ENCODE measurements at places on chromosomes 2 and 18.

DNA sequence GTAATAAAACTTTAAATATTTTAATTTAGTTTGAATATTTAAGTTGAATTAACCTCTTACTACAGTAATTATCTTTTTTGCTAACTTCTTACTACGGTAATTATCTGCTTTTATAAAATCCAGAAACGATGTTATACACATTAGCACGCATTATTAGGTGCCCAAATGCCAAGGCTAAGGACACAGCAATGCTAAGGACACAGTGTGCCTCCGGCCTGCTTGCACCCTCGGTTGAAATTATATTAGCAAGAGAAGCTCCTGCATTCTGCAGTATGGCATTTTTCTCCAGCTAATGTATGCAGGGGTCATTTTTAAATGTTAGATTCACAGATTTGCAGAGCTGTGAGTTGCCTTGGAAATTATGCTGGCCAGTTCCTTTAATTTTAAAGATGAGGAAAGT, 220.0 kb downstream of the NEDD4L start:
- DNase-seq: no peak

GRCh38 chr2:168626096-168626495, 170.0 kb downstream of the CERS6 start:
- DNase-seq: no peak

DNA sequence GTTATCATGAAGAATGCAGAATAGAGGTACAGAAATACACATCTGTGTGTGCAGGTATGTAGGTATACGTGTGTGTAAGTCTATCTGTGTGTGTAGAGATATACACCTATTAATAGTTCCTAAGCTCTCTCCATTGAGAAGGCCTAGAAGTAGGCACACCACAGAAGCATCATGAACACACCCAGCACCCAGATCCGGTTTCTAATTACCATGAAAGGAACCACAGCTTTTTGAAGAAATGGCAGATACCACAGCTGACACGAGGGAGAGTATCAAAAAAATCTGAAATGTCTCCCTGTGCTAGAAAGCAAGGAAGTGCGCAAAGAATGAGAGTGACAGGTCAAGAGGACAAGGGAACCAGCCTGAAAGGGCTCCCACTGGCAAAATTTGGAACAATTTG, 27.7 kb upstream of the AP1S3 start:
- no peak for DNase-seq

- DNase-seq: no peak
Observed at GRCh38 chr2:157504623-157505022, 60.7 kb upstream of the CYTIP start.

- DNase-seq: no peak
Observed at GRCh38 chr2:43490252-43490786, 105.5 kb downstream of the THADA start.

DNA sequence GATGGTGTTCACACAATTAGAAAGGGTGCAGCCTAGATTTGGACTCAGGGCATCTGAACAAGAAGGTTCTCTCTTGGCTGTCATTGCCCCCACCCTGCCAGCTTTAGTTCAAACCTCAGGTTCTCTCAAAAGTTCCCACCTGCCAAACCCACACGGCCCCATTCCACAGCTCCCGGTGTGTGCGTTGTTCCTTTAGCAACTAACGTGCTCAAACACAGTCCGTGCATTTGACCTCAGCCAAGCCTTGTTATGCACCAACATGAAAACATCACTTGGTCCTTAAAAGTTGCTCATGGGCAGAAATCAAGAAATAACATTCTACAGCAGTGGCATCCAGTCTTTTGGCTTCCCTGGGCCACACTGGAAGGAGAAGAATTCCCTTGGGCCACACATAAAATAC, 32.0 kb downstream of the LOXHD1 start:
- DNase-seq: no peak

DNA sequence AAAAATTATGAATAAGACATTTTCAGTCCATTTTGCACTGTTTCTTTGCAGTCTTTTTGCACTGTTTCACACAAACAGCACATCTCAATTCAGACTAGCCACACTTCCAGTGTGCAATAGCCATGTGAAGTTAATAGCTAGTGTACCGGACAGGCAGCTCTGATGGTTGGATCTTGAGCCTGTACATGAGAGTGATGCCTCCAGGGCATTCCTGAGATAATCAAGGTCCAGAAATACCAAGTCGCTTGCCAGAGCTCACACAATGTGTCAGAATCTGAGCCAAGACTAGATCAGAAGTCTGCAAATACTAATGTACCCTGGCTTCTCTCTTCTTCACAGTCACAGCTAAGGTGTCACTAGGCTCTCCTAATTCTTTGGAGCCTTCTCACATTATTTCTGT, 180.2 kb downstream of the OSR1 start:
- DNase-seq: no peak

GRCh38 chr2:162967147-162967546, 128.6 kb upstream of the KCNH7 start:
- DNase-seq: no peak

DNA sequence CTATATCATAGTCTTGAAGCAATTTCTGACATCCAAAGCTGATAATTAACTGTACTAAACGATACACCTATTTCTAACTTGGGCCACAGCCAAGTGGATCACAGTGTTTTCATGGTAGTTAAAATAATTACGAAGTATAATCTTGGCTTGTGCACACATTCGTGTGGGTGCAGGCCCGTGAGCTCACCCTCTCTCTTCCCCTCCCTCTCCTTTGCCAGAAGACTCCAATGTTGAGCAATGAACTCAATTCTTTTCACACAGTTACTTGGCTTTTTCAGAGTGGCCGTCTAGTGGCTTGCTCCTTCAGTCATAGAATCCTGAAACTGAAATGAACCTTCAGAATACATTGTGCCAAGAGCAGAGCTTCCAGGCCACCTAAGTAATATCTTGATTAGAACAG, 178.7 kb downstream of the NCKAP5 start:
- DNase-seq: no peak

DNA sequence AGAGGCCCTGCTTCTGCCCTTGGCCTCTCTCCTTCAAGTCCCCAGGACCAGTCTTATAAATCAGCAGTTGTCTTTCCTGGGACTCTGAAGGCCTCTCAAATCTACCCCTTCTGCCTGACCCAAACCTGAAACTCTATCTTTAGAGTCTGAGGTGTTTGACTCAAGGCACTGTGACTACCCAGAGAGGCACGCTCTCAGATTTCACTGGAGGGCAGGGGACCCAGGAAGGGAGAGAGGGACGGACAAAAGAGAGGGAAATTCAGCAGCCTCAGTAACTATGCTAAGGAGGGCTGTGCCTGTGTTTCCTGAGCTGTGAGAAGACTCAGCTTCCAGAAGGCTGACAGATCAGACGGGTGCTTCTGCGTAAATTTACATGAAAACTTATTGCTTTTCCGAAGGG, 217.8 kb downstream of the HAUS1 start:
- DNase-seq: no peak

GRCh38 chr2:44051593-44052347, 56.0 kb upstream of the LRPPRC start:
- no peak for DNase-seq

- no peak for DNase-seq
Observed at GRCh38 chr2:128320192-128320905, 1.7 kb upstream of the HS6ST1 start.

- DNase-seq: no peak
Observed at GRCh38 chr2:96105152-96105915, 11.0 kb downstream of the ADRA2B start.

GRCh38 chr2:30231996-30232800, 864 bp downstream of the LBH start:
- DNase-seq: peak; percentile 64

Data from stimulated activated CD8-positive, alpha-beta memory T cell treated with anti-CD3 and anti-CD28 coated beads, Interleukin-2, amount 100 ng/mL, for 1 hour (primary cell).